Stimulated activated CD4-positive, alpha-beta T cell treated with anti-CD3 and anti-CD28 coated beads, Interleukin-2, amount 100 ng/mL, for 24 hours (primary cell): ENCODE measurements at places on chromosomes 3 and 15.
A peak's percentile ranks its signal among the peaks of the same experiment; 100 is the strongest.

DNA sequence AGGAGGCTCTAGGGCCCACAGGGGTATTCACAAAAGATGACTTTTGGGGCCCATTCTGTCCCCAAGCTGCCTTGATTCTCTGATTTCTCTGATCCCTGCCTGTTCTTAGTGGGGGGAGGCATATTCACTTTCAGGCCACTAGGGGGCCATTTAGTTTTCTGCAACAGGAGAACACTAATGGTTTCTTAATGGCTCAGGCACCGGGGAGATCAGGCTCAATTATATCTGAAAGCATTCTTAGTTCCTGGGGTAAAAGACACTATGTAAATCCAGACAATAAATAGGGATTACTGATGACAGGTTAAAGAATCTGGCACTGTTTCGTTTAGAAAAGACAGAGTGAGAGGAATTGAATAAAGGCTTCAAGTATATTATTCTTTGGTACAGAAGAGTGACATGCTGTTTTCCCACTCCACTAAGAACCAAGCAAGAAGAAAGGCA is 2.5 kb upstream of the INAFM2 start:
- DNase-seq = peak; percentile 61

DNA sequence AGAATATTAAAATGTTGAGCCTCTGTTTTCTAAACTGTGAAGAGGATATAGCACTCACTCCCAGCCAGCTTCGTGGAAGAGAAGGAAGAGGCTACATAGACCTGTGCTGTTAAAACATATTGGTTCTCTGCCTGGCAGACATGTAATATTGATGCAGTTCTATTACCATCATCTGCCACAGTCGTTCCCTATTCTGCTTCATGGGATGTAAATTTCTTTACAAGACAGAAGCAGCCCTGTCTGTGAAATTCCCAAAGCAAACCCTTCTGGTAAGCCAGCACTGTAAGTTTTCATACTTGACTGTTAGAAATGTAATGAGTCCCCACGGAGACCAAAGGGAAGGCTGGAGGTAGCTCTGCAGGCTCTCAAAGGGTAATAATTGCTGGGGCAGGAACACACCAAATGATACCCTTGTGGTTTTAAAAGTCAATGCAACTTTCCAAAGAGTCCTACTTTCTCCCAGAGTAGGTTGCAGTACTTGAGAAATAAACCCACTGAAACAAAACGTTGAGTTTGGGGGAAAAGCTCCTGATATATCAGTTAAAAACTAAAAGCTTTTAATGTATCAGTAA is 129.9 kb upstream of the HES1 start:
- DNase-seq = no peak

GRCh38 chr3:171673951-171674350 is 136.3 kb downstream of the PLD1 start:
- no peak for DNase-seq

DNA sequence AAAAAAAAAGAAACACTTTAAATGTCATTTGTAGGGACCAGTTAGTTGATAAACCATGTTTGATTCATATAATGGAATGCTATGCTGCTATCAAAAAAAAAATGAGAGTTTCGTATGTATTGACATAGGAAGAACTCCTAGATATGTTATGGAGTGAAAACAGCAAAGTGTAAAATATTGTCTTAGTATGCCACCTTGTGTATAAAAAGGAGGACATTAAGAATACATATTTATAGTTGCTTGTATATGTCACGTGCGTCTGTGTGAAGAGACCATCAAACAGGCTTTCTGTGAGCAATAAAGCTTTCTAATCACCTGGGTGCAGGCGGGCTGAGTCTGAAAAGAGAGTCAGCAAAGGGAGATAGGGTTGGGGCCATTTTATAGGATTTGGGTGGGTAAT is 39.5 kb downstream of the KBTBD8 start:
- no peak for DNase-seq
